ENCODE measurements at places on chromosomes 4 and X.

GRCh38 chr4:81965454-81965853 is 408.3 kb downstream of the HNRNPD start:
- DNase-seq, result no peak

DNA sequence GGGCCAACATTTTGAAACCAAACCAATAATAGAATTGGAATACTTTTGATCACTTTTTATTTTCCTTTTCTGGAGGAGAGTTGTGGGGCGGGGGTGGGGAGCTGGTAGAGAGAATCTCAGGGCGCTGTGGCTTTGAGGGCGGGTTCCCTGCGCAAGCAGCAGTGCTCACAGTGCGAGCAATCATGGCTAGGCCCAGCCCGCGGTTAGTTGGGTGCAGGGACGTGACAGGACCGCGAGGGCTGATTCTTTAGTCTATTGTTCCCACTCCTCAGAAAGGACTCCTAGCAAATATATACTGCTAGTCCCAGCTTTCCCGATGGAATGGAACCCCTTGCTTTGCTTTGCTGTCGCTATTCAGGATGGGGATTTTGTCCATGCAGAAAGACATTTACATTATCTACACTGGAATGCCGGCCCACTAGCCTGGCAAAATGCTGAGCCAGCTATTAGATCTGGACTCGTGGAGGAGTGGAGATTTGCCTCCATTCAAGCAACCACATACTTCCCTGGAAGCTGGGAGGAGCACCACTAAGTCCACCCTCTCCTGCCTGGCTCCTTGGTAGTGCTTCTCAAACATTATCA is 23.9 kb upstream of the APLN start:
- peak; percentile 8 for DNase-seq

DNA sequence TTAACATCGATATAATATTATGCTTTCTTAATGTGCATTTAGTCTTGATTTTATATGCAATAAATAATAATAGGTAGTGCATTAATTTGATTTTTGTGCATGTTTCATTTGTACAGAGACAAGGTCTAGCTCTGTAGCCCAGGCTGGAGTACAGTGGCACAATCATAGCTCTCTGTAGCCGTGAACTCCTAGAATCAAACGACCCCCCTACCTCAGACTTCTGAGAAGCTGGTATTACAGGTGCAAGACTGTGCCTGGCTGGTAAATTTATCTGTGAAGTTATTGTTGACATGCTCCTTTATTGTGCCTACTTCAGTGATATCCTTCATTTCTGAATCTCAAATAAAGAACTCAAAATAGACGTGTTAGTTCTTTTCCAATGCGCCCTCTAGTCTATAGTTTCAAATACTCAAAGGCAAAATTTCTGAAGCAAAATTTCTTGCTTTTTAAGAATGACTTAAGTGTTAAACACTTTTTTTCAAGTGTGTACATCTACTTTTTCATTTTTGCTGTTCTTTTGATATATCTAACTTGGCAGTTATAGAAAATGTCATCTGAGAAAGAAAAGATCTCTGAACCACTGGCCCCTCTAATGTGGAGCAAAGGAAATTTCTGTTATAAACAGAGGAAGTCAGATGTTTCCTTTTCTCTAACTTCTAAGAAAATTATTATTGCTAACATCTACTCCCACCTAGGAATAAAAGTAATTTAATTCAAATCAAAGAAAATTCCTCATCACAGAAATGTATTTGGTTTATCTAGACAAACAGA is 28.3 kb upstream of the GUCY1A1 start:
- DNase-seq, result no peak

DNA sequence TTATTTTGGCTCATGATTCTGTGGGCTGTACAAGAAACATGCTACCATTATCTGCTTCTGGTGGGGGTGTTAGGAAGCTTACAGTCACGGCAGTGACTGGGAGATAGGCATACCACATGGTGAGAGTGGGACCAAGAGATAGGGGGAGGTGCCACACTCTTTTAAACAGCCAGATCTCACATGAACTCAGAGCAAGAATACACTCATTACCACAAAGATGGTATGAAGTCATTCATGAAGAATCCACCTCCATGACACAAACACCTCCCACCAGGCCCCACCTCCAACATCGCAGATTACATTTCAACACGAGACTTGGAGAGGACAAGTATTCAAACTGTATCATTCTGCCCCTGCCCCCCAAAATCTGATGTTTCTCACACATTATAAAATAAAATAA is 2396.7 kb downstream of the PCDH7 start:
- DNase-seq, result no peak

- DNase-seq, result no peak
These were observed 97.6 kb downstream of the CPE start for GRCh38 chr4:165476214-165477098.

DNA sequence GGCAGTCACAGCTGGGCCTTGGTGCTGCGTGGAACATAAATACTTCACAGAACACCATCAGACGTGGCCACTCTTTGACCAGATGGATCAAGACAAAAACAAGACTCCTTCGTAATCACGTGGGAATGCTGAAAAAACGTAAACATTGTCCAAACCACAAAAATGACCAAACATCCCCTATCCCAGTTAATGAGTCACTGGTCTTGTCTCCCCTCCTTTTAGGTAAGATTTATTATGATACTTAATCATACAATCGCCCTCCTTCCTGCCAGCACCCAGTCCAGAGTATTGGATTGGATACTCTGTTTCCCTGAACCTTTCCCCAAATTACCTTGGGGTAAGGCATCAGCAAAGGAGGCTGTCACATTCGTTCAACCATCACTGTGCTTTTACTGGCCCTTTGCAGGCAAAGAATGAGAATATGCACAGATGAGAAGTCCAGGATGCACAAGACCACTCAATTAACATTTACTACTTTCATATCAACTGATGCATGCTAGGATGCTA is 601 bp upstream of the TCEANC start:
- no peak for DNase-seq

- DNase-seq, result no peak
These were observed 641.8 kb downstream of the FSTL5 start for GRCh38 chr4:161522031-161522430.

GRCh38 chr4:45324455-45325417 is 598.4 kb upstream of the GNPDA2 start:
- DNase-seq, result no peak

GRCh38 chrX:2697741-2698299 is 6.7 kb downstream of the CD99 start:
- DNase-seq, result no peak

DNA sequence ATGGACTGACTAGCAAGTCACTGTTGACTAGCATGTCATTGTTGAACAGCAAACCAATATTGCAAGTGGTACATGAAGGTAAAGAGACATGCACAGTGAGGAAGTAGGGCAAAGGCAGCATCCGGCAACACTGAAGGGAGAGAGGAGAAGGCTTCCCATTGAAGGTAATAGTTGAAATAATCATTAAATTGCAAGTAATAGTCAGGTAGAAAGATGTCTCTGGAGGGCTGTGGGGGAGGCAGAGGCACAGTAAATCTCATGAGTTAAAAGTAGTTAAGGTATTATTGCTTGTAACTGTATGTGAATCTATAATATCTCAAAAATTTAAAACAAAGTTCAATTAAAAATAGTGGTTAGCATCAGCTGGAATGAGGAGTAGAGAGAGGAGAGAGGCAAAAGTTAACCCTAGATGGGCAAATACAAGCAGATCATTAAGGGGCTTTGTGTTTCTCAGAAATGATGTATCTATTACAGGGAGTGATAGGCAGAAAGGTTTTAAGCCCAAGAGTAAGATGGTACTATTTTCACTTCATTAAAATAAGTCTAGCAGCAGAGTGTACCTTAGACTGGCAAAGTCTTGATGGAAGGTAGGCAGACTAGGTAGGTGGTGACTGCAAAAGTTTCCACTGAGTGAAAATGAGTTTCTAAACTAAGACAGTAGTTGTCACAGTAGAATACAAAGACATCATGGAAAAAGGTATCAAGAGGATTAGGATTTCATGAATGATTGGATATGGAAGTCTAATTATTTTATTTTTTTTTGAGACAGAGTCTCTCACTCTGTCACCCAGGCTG is 776.6 kb downstream of the RAB28 start:
- DNase-seq, result no peak

- no peak for DNase-seq
These were observed 154.9 kb upstream of the BMP3 start for GRCh38 chr4:80875642-80876041.

DNA sequence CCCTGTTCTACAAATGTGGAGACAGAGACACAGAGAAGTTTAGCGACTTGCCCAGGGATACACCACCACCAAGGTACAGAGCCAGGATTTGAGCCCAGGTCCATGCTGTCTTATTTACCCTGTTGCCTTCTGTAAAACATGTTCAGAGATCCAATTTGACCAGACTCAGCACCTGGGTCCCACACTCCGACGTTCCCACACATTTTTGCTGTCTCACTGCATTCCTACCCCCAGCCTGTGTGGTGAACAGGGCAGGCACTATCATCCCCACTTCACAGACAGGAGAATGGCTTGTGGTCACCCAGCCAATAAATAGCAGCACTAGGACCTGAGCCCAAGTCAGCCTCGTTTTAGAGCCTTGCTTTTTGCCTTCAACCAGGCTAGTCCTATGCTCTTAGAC is 102.8 kb downstream of the PJA1 start:
- DNase-seq, result no peak

GRCh38 chrX:2628751-2629315 is 62.3 kb upstream of the CD99 start:
- no peak for DNase-seq

DNA sequence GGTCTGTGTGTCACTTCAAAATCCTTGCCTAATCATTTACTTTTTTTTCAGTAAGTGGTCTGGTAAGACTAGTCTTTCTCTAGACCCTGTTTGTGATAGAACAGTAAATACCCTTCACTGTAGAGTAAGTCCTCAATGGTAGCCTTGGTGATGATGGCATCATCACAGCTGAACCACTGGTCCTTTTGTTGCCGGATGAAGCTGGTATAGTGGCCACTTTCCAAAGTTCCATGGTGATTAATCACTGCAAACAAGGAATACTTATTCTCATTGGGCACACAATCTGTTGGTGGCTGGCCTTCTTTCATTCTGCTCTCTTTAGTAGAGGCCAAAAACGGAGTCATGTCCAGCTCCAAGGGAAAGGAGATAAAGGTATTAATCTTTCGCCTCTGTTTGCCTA is 2.9 kb downstream of the USP51 start:
- no peak for DNase-seq

- no peak for DNase-seq
These were observed 43.8 kb upstream of the SETD7 start for GRCh38 chr4:139599594-139600374.

GRCh38 chr4:1381181-1381621 is 25.0 kb downstream of the NKX1-1 start:
- no peak for DNase-seq

DNA sequence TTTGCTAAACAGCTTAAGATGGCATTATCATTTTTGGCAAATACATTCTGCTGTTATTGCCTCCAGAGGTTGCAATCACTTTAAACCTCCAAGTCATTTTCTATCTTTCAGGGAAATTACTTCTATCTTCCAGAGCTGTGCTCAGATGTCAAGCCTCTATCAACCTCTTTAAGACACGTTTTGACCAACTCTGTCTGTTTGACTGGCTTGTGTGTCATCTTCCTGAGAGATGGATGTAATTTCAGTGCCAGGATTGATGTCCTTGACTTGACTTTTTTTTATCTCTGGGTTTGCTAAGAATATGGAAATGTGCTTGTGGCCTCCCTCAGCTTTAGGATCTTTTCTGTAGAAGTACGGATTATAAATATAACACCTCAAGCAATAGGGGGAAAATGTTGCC is 263.4 kb downstream of the GLUD2 start:
- no peak for DNase-seq

DNA sequence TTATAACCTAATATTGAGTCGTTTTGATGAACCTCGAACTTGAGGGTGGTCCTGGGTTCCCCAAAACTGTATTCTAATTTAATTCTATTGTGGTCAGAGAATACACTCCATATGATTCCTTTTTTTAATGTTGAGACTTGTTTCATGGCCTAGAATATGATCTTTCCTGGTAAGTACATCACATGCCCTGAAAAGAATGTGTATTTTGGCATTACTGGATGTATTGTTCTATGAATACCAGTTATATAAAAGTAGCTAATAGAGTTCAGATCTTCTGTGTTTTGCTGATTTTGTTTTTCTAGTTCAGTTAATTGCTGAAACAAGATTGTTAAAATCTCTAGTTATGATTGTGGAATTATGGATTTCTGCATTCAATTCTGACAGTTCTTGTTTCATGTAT is 18.8 kb downstream of the PRRG1 start:
- DNase-seq, result no peak

DNA sequence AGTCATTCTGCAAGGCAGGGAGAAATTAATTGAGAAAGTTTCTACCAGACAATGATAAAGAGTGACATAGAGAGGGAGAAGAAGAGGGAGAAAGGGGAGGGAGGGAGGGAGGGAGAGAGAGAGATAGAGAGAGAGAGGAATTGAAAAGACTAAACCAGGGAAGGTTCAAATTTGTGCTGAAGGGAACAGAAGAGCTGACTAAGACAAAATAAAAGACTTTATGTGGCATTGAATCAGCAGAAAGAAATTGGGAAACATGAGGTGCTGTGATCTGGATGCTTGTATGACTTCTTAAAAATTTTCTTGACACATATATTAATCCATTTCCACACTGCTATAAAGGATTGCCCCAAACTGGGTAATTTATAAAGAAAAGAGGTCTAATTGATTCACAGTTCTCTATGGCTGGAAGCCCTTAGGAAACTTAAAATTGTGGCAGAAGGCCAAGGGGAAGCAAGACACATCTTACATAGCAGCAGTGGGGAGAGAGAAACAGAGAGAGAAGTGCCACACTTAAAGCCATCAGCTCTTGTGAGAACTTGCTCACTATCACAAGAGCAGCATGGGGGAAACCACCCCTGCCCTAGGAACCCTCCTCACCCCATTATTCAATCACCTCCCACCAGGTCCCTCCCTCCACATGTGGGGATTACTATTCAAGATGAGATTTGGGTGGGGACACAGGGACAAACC is 13.5 kb upstream of the CXCL6 start:
- DNase-seq, result no peak

DNA sequence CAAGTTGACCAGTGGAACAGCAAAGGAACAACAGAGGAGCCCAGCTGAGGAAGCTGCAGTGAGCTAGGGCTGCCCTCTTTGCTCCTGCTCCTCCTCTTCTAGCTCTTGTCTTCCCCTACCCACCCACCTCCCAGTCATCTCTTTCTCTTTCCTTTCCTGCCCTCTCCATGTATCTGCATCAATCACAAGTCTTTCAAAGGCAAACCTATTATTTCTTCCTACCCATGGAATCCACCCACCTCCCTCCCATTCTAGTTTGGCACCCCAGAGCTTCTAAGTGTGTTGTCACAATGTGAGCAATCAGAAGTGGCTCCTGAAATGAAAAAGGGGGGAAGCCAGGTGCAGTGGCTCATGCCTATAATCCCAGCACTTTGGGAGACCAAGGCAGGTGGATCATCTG is 69.3 kb downstream of the TSC22D3 start:
- no peak for DNase-seq

Data from stimulated activated naive CD4-positive, alpha-beta T cell (primary cell).